Urinary bladder (tissue), 4 donors: ENCODE measurements at places on chromosomes 13 and 19. TPM values are rescaled to one million over a fixed set of nuclear protein-coding genes. Genes with fewer than 3 reads are reported as not detected.
A peak's percentile ranks its signal among the peaks of the same experiment; 100 is the strongest.

DNA sequence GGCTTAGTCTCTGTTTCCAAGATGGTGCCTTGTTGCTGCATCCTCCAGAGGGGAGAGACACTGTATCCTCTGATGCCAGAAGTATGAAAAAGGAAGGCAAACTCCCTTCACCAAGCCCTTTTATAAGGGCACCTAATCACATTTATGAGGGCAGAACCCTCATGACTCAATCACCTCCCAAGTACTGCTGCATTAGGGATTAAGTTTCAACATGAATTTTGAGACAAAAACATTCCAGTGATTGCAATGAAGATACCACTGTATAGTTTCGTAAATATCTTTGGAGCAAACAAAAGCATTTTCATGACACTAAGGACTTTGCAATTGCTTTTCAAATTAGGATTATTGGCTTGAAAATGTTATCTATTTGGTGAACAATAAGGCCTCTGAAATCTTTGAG is 63.8 kb downstream of the RNF17 start:
- DNase-seq, result no peak

DNA sequence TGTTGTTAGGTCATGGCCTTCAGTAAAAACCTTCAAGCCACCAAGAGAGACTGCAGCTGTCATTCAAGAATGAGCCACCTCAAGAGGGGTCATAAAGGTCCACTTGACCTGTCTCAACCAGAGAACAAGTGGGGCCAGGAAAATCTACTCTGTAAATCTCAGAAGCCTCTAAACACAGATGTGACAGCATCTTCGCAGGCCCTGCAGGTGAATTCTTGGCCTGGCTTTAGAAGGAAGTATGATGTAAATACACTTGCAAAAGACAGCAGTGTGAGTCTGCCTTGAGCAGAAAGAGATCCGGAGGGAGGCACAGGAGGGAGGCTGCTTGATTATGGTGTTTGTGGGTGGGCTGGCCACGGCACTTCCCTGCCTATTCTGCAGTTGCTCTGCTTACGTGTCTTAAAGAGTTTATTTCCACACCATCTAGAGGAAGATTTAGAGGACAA is 1082.9 kb downstream of the UQCRFS1 start:
- no peak for DNase-seq

DNA sequence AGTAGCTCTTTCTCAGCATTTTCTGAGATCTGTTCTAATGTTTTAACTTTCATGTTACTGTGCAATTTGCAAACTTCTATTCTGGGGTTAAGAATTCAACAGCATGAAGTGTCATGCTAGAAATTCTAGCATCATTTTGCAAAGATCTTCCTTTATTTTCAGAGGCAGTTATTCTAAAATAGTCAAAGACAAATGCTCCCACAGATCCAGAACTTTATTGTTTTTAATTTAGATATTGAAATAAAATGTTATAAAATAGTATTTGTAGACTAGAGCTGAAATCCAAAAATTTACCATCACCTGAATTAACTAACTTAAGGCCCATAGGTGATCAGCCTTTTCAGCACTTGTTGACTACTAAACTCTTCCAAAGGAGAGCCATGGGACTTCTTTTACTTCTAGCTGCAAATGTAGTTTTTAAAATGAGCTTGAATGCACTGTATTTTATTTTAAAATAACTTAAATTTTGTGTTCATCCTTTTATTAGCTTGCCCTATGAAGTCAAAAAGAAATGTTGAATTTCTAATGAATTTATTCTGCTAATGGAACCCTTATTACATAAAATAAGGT is 3.2 kb downstream of the MAB21L1 start:
- no peak for DNase-seq

DNA sequence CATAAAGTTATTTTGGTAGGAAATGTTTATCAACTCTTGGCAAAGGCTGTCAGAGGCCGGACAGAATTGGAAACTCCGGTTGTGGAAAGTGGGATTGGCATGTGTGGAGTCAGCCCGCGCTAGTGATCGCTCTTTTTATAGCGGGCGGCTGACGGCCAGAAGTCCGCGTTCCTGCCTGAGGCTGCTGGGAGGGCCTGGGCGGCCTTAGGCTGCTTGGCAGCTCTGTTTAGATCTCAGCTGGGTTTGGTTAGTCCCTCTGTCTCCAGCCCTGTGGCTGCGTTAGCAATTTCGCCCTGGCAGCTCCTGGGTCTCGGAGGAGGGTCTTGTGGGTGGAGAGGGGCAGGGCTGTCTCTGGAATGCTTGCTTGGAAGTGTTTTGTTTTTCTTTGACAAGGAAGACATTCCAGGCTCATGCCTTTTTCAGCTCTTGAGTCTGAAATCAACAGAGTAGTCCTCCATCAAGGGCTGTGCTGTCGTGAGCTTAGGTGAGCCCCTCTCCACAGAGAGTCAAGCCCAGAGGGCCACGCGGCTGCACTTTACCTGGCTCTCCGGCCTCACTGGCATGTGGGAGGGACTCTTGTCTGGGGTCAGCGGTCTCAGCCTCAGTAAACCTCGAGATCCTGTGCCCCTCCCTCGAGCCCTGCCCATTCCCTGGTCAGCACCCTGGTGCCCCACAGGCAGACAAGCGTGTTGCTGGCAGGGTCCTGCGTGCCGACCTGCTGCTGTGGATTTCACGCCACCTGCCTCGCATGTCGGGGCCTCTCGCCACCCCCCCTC is 22.5 kb downstream of the DOT1L start:
- DNase-seq, result peak; percentile 62

GRCh38 chr19:27660428-27660827 is 1552.5 kb downstream of the UQCRFS1 start:
- DNase-seq, result no peak

DNA sequence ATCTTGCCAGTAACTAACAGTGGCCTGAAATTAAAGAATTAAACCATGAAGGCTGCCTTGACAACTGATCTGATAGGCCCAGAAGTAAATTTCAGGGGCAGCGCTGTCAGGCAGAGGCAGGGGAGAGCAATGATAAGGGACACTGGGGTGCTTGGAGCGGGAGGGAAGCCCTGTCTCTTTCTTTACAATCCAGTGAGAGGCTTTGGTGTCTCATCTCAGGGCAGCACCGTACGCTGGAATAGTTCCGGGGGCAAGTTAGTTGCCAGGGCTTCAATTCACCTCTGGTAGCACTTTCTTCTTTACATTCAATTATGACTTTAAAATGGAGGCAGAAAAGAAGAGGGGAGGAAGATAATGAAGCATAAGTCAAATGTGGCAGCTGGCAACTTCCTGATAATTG is 74.6 kb downstream of the CBY2 start:
- DNase-seq, result no peak

DNA sequence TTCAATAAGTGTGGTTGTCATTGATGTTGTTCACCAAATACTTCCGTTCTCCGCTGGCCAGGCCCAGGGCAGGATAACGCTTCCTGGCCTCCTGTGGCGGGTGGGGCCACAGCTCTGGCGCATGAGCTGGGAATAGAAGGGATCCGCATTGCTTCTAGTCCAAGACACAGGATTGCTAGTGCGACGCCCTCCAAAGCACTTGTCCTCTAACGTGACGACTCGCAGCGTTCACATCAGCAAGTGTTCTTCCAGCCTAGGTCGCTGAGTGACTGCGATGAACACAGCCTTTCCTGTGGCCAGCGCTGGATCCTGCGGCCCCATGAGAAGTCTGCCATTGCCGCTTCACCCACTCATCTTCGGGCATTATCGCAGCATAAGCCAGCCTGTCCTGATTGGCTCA is 39.4 kb downstream of the VSTM2B start:
- no peak for DNase-seq

- DNase-seq, result no peak
Measured at GRCh38 chr13:100809856-100810255, 135.3 kb upstream of the TMTC4 start.

- no peak for DNase-seq
Measured at GRCh38 chr19:8596168-8596567, 14.3 kb downstream of the ADAMTS10 start.

- no peak for DNase-seq
Measured at GRCh38 chr13:26075498-26075897, 23.7 kb upstream of the SHISA2 start.

- no peak for DNase-seq
Measured at GRCh38 chr13:34340534-34340933, 522.6 kb downstream of the RFC3 start.

DNA sequence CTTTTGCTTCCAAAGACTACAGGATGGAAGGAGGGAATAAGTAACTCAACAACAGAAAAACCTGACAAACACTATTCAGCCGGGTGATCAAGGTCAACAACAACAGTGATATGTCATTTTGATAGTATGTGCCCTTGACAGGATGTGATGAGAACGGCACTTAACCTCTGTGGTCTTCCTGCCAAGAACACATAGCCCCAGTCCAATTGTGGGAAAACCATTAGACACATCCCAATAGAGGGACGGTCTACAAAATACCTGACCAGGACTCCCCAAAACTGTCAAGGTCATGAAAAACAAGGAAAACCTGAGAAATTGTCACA is 43.1 kb upstream of the AMER2 start:
- no peak for DNase-seq

DNA sequence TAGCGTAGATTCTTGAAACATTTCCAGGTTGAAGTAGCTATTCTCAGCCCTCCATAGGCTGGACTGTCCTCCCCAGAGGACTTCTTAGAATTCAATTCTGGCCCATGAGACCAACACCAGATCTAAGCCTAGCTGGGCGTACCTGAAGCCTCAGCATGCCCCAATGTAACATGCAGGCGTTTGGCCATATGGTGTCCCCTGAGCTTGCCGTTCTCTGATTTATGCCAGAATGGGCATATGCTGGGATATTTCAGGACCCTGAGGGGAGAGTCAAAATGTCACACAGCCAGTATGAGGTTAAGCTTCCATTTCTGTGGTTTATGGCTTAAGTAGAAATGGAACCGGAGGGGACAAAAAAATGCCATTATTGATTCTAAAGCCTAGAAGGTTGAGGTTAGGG is 317.7 kb upstream of the OBI1 start:
- DNase-seq, result no peak

The SPACA4 gene
- polyA plus RNA-seq, result not detected

The CERS4 gene
- 38.6 TPM for polyA plus RNA-seq

The KLK14 gene
- 0.29 TPM for polyA plus RNA-seq

The MFSD12 gene
- polyA plus RNA-seq, result 38.6 TPM

The OXGR1 gene
- polyA plus RNA-seq, result 0.51 TPM

The ZNF417 gene
- polyA plus RNA-seq, result 5.1 TPM
